Placental pericyte (primary cell): ENCODE measurements at places on chromosomes 6 and 20. TPM values are rescaled to one million over a fixed set of nuclear protein-coding genes. Genes with fewer than 3 reads are reported as not detected.

ATXN1 gene
- total RNA-seq, result 37.4 and 54.0 TPM in 2 replicates

LKAAEAR1 gene
- total RNA-seq, result 0.43 TPM in 1 of 2 replicates, not detected in the other

TINAG gene
- not detected in 2 replicates for total RNA-seq

TRIM40 gene
- not detected in 2 replicates for total RNA-seq

HSPA1L gene
- 0.72 and 0.88 TPM in 2 replicates for total RNA-seq

HLA-DRA gene
- total RNA-seq, result 0.22 and 0.72 TPM in 2 replicates

ZFP64 gene
- total RNA-seq, result 26.5 and 35.2 TPM in 2 replicates

C20orf96 gene
- 3.1 and 3.4 TPM in 2 replicates for total RNA-seq
